HepG2 (cell line): ENCODE measurements at places on chromosomes 6 and 20. TPM values are rescaled to one million over a fixed set of nuclear protein-coding genes. Genes with fewer than 3 reads are reported as not detected.

Gene ZNF133
- polyA plus RNA-seq: 23.5 and 27.2 TPM in 2 replicates

Gene EDN1
- 0.78 and 1.2 TPM in 2 replicates for polyA plus RNA-seq

Gene SALL4
- polyA plus RNA-seq: 1.5 and 1.8 TPM in 2 replicates

Gene LGSN
- polyA plus RNA-seq: 0.51 and 0.63 TPM in 2 replicates

Gene SASH1
- polyA plus RNA-seq: 6.7 and 7.5 TPM in 2 replicates

Gene GHRH
- polyA plus RNA-seq: not detected in 2 replicates

Gene ACOT13
- 37.5 and 45.1 TPM in 2 replicates for polyA plus RNA-seq

Gene PLN
- polyA plus RNA-seq: not detected in 2 replicates

Gene CSTF1
- 67.9 and 100 TPM in 2 replicates for polyA plus RNA-seq

Gene FERMT1
- polyA plus RNA-seq: 15.1 and 15.8 TPM in 2 replicates

Gene COL20A1
- polyA plus RNA-seq: 0.03 TPM in 1 of 2 replicates, not detected in the other

Gene HEY2
- polyA plus RNA-seq: 0.04 and 0.05 TPM in 2 replicates

Gene LRRC73
- 0.08 and 0.12 TPM in 2 replicates for polyA plus RNA-seq

Gene TSBP1
- not detected in 2 replicates for polyA plus RNA-seq

Gene CST5
- polyA plus RNA-seq: 0.16 TPM in 1 of 2 replicates, not detected in the other

Gene ULBP3
- 0.22 and 0.48 TPM in 2 replicates for polyA plus RNA-seq

Gene COL21A1
- polyA plus RNA-seq: 0.13 and 0.27 TPM in 2 replicates

Gene B3GALT4
- 0.04 TPM in 1 of 2 replicates, not detected in the other for polyA plus RNA-seq

Gene OPRL1
- 0.71 and 0.77 TPM in 2 replicates for polyA plus RNA-seq

Gene BPIFA1
- not detected in 2 replicates for polyA plus RNA-seq

Gene SPATA25
- 4.8 and 8.9 TPM in 2 replicates for polyA plus RNA-seq

Gene OR2H2
- not detected in 2 replicates for polyA plus RNA-seq

Gene CALHM4
- not detected in 2 replicates for polyA plus RNA-seq

Gene FUT9
- polyA plus RNA-seq: under 0.01 and 0.01 TPM in 2 replicates

Gene GOPC
- 18.6 and 20.9 TPM in 2 replicates for polyA plus RNA-seq

Gene ACTR5
- polyA plus RNA-seq: 19.5 and 21.2 TPM in 2 replicates

Gene SUMO4
- 0.10 and 0.22 TPM in 2 replicates for polyA plus RNA-seq

Gene BPHL
- 35.6 and 37.8 TPM in 2 replicates for polyA plus RNA-seq

Gene RNASET2
- 597 and 696 TPM in 2 replicates for polyA plus RNA-seq

Gene STX7
- 25.1 and 28.0 TPM in 2 replicates for polyA plus RNA-seq

Gene ENPP5
- not detected in 2 replicates for polyA plus RNA-seq

Gene CEP250
- 28.3 and 28.8 TPM in 2 replicates for polyA plus RNA-seq

Gene ADAM33
- not detected in 2 replicates for polyA plus RNA-seq

Gene C6orf141
- polyA plus RNA-seq: 0.07 and 0.12 TPM in 2 replicates

Gene TCF21
- polyA plus RNA-seq: not detected in 2 replicates

Gene NCOA7
- 18.7 and 20.8 TPM in 2 replicates for polyA plus RNA-seq

Gene CLIC5
- polyA plus RNA-seq: not detected in 2 replicates

Gene TXLNB
- not detected in 2 replicates for polyA plus RNA-seq

Gene TRIM10
- 6.8 and 7.6 TPM in 2 replicates for polyA plus RNA-seq

Gene DACT2
- 0.10 and 0.15 TPM in 2 replicates for polyA plus RNA-seq

Gene PTPRA
- polyA plus RNA-seq: 107 and 127 TPM in 2 replicates
